NCI-H2081 (cell line): ENCODE measurements at places on chromosomes 4 and X.
A peak's percentile ranks its signal among the peaks of the same experiment; 100 is the strongest.

GRCh38 chr4:147547314-147548056, 66.6 kb downstream of the EDNRA start:
- no peak for DNase-seq

DNA sequence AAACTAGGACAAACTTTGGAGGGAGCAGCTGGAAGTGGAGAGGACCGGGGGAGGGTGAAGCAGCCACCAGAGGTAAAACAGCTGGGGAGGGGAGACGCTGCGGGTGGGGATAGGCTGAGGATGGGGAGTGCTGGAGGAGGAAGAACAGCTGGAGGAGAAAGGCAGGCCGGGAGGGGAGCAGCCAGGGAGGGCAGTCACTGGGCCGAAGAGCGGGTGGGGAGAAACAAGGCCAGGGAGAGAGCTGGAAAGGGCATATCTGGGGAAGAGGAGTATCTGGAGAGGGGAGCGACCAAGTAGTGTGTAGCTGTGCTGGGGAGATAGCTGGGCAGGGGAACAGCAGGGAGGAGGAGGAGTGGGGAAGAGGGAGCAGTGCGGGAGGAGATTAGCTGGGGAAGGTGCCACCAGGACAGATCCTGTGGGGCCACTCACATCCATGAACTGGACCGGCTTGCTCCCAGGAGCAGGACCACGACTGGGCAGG, 2.7 kb downstream of the SLC38A5 start:
- no peak for DNase-seq

DNA sequence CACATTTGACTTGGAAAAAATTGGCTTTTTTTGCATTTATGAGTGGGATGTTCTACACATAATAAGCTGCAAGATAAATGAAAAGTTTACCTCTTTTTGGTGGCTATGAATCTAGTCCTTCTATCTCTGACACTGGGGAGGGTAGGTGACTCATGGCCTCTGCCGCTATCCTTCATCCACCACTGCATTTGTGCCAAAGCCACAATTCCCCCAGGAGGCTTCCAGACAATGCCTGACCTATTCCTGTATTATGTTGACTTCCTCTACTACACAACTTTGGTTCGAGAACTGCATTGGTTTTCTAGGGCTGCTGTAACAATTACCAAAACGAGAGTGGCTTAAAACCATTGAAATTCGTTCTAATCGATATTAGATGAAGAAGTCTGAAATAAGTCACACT, 245.6 kb downstream of the TRAM1L1 start:
- no peak for DNase-seq

- DNase-seq: no peak
Observed at GRCh38 chr4:36255577-36255976, 11.3 kb upstream of the ARAP2 start.

DNA sequence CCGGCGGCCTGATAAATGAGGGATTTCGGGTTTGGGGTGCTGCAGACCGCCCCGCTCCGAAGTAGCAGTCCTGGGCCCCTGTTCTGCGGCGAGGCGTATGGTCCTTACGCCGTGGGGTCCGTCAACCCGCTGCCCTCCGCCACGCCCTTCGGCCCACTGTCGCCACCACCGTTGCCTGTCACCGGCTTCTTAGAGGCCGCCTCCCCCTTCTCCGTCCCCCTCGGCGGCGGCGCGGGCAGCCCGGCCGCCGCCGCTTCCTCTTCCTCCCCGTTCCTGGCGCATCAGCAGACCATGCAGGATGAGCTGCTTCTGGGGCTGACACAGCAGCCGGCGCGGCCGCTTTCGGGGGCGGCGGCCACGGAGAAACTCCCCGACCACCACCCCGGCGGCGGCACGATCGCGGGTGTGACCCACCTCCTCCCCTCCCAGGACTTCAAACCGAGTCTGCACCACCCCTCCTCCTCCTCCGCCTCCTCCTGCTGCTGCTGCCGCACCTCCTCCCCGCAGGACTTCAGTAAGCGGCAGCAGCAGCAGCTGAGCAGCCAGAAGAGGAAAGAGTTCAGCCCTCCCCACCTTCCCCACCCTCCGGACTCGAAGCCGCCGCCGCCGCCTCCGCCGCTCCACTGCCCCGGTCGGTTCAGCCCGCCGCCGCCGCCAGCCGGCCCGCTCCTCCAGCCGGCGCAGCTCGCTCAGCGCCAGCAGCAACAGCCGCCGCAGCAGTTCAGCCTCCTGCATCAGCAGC, 549 bp downstream of the CPEB2 start:
- peak; percentile 81 for DNase-seq

GRCh38 chrX:672931-673330, 42.3 kb downstream of the SHOX start:
- no peak for DNase-seq

- no peak for DNase-seq
Observed at GRCh38 chr4:168877511-168878491, 132.3 kb downstream of the CBR4 start.

GRCh38 chrX:104118765-104119164, 6.4 kb downstream of the ZCCHC18 start:
- DNase-seq: peak; percentile 23

GRCh38 chrX:129845616-129846190, 2.0 kb upstream of the ZDHHC9 start:
- no peak for DNase-seq

DNA sequence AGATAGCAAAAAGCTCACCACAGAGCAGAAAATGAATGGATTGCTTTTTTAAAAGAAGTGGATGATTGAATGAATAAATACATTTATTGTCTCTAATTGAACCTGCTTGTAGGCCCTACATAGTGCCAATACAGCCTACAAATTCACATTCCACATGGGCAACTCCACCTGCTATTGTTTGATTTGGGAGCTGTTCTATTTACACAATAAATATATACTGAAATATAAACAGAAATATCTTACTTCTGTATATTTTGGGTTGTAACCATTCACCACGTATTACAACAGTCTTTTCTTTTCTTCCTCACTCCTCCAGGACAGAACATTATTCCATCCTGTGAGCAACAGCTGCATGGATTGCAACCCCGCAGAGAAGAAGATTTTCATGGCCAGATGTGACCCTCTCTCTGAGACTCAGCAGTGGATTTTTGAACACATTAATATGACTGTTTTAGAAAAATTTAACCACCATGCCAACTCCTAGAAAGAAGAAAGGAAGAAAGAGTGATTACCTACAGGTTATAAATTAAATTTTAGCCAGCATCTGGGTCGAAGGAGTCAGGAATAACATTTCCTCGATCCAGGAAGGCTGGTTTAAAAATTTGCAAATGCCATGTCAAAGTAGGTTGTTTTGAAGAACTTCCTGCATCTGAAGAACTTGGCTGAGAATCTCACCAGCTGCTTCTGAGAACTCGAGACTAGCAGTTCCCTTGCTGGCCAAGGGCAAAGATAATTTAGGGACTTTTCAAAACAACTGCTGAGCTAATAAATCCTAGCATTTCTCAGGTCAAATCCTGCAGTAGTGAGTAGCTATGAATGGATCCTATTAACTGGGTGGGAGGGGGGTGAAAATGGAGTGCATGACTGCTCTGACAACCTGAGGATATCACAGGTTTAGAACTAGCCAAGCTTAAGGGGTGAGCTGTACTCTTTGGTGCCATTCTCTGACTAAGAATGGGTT, 128.7 kb upstream of the GALNT7 start:
- DNase-seq: peak; percentile 64

DNA sequence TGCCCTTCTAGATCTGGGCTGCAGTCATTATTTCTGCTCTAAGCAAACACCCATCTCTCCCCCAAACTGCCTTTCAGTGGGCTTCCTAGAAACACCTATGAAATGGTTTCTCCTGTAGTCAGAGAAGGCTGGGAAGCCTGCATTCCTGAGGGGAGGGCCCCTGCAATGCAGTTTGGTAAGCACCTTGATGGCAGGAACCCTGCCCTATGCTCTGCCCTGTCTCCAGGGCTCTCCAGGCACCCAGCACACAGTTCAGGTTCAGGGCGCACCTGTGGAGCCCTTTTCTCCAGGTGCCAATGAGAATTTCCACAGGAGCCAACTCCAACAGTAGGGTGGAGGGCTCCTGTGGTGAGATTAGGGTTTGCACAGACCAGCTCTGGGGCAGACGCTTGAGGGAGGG, 69.1 kb upstream of the FBXW7 start:
- no peak for DNase-seq

DNA sequence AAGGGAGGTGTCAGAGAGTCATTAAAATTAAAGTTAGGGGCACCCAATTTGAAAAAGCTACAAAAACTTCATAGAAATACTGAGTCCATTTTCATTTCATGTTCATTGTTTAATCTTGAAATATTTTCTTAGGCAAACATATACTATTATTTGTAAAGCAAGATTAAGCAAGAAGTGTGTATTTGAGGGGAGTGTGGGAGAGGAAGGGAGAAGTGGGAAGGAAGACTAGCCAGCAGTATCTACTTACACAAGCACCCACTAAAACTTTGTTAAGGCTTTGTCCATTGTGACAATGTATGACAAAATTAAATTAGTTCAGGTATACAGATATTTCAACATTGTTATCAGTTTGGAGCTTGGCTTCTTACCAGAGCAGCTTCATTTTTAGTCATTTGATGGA, 222.9 kb downstream of the ARHGAP24 start:
- no peak for DNase-seq

- DNase-seq: no peak
Observed at GRCh38 chr4:74217365-74217764, 59.4 kb downstream of the MTHFD2L start.

DNA sequence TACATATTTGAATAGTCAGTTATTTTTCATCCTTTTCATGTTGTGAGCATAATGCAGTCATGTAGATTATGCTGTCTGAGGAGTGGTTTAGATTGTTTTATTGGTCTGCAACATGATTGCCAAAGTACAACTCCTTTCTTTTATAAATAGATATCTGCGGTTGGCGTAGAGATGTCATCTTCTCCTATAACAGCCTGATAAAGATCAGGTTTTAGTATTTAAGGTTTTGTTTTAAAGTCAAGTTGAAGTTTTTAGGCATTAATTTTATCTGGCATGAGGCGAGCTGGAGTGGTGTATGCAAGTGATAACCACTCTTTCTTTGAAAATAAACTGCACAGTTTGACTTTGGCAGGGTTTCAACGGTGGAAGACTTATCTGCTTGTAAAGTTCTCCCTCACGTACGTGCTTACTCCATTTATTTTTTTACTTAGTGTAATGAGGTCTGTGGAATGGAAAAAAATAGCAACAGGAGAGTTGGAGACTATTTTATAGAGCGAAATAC, 126.3 kb downstream of the FBXO8 start:
- DNase-seq: no peak

- no peak for DNase-seq
Observed at GRCh38 chr4:152503653-152504290, 32.1 kb downstream of the FBXW7 start.

GRCh38 chrX:42109428-42109827, 186.1 kb upstream of the CASK start:
- no peak for DNase-seq

- DNase-seq: no peak
Observed at GRCh38 chr4:91113130-91113706, 986.0 kb downstream of the CCSER1 start.

DNA sequence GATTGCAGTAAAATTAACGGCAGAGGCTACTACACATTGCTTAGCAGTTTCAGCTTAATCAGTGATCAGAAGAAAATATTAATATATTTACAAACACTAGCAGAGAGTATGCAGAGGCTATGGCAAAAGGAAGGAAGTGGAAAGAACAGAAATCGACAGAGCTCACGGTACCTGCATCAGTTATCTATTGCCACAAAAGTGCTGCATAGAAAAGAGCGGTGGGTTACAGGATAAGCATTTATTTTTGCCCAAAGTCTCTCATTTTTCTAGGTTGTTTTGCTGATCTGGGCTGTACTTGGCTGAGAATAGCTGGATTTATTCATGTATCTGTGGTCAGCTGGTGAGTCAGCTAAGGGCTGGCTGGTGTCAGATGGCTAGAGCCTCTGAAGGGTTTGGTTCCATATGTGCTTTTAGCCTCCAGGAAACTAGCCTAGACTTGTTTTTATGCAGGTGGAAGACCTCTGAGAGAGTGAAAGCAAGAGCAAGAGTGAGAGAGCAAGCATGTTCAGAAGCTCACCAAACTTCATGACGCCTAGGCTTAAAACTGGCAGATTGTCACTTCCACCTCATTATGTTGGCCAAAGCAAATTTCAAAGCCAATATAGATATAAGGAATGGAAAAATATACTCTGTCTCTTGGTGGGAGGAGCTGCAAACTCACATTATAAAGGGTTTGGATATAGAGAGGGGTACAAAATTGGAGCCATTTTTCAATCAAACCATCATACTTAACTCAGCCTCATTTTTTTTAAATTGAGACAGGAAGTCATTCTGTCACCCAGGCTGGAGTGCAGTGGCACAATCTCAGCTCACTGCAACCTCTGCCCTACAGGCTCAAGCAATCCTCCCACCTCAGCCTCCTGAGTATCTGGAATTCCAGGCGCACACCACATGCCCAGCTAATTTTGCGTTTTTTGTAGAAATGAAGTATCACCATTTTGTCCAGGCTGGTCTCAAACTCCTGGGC, 153.2 kb upstream of the RPL34 start:
- DNase-seq: no peak

GRCh38 chrX:45196701-45197100, 4.0 kb downstream of the DIPK2B start:
- no peak for DNase-seq

GRCh38 chrX:116749943-116750342, 287.2 kb upstream of the CT83 start:
- peak; percentile 13 for DNase-seq

DNA sequence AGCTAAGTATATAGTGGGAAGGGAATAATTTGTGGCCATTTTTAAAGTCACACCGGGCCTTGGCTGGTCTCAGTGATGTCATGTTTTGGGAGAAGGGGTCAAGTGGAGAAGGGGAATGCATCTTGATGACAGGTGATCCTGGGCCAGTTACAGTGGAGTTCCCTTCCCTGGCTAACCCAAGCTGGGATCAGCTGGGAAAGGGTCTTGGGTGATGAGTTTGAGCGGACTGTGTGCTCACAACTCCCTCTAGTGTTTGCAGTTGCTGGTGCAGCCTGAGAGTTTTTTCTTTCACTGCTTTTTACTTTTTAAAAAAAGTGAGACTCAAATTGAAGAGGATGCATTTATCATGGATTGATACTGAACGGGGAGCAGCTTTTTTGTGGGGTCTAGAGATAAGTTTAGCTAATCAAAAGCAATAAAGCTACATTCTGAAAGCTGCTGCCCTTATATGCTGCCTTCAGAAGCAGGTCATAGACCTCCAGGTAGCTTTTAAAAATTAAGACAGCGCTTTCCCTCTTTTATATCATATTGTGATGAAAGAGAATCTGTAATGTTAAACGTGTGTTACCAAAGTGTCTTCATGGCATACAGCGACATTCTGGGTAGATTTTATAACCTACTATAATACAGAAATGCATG, 164.7 kb downstream of the DCLK2 start:
- DNase-seq: peak; percentile 24

- DNase-seq: no peak
Observed at GRCh38 chr4:1330761-1331590, 16.0 kb upstream of the UVSSA start.
